Aorta (tissue), 5 donors: ENCODE measurements at places on chromosomes 11 and 22. TPM values are rescaled to one million over a fixed set of nuclear protein-coding genes. Genes with fewer than 3 reads are reported as not detected.

The LIF gene
- 6.6 TPM for total RNA-seq

DNA sequence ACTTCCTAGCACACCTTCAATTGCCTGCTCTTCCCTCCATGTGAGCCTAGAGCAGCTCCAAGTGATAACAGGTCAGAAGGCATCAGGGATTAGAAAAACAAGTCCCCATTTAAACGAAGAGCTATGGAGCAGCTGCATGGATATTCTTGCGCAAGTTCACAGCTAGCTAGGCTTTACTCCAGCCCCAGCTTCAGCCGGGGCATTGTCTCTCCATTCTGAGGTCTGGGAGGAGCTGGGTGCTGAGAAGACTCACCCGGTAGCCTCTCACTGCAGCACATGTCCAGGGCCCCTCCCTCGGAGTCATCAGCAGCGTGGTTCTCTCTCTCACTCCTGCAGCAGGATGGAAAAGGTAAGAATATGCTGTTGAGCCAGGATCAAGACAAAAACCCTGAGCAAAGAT lies 26.0 kb downstream of the PTPN5 start:
- no peak for DNase-seq
- H3K27ac ChIP-seq = no peak overlapping the region
- H3K4me3 ChIP-seq = no peak overlapping the region
- H3K4me1 ChIP-seq = no peaks in the 10 kb centered on the region

DNA sequence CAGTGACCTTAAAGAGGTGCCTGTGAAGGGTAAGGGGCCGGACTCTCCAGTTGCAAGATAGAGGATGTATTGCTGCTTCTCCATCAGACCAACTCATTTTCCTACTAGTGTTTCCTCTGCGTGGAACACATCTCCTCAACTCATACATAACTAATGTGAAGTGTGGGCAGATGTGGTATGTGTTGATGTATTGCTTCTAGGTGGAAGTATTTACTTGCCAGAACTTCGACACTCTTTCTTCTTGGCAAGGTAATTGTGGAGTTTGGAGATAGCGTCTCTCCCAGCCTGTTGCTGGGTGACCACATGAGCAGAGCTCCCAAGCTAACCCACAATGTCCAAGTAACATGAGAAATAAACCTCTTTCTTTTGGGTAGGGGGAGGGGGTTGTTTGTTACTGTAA lies 456.9 kb downstream of the DYNC2H1 start:
- no peaks in the 10 kb centered on the region for H3K36me3 ChIP-seq
- H3K27ac ChIP-seq = no peak overlapping the region
- H3K4me3 ChIP-seq = no peak overlapping the region
- no peaks in the 10 kb centered on the region for H3K4me1 ChIP-seq
- no peaks in the 10 kb centered on the region for H3K27me3 ChIP-seq

The TRMU gene
- 37.8 TPM for total RNA-seq
